ENCODE measurements at places on chromosomes 2 and 18.
A peak's percentile ranks its signal among the peaks of the same experiment; 100 is the strongest.

DNA sequence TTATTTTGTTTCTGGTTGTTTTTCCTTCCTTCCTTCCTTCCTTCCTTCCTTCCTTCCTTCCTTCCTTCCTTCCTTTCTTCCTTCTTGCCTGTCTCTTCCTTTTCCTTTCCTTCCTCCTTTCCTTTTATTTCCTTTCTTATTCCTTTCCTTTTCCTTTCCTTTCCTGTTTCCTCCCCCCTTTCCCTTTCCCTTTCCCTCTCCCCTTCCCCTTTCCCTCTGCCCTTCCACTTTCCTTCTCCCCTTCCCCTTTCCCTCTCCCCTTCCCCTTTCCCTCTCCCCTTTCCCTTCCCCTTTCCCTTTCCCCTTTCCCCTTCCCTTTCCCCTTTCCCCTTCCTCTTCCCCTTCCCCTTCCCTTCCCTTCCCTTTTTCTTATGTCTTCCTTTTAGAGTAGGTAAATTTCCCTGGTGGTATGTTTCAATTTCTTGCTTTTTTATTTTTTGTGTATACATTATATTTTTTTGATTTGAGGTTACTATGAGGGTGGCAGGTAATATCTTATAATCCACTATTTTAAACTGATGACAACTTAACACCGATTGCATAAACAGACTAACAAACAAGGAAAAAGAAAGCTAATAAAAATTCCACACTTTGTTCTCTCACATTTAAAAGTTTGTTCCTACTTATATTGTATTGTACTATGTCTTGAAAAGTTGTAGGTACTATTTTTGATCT, 311.0 kb upstream of the FSHR start:
- DNase-seq = no peak

DNA sequence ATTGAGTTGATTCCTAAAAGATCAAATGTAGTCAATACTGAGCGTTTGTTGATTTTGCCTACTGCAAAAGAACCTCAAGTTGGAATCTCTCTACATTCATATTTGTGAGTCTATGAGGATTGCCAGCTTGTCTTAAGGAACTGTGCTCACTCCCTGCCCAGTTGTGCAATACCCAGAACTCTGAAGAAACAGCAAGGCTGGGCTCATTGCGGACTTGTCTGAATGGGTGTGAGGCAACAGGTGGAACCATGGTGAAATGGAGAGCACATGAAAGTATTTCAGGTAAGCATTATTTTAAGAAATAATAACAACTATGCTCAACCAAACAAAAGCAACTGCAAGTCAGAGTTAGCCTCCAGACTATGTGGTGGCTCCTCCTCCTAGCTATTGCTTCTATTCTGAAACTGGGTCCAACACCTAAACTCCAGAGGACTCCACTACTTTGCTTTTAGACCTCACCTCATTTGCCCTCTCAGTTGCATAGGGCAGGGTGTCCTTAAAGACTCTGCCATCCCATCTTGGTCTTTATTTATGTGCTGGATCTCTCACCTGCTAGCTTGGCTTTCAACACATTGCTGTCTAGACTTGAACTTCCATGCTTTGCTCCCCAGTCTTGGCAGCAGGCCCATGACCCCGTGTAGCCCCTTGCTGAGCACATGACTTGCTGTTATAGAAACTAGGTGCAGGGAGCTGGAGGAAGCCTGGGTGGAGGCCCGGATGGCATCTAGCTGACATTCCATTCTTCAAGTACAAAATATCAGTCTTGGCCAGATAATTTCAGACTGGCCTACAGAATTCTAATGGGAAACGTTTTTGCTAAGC, 94.8 kb upstream of the ARL5A start:
- no peak for DNase-seq

GRCh38 chr2:192675681-192676080, 480.9 kb upstream of the TMEFF2 start:
- DNase-seq = no peak

GRCh38 chr18:37529863-37530262, 35.7 kb downstream of the CELF4 start:
- DNase-seq = no peak

DNA sequence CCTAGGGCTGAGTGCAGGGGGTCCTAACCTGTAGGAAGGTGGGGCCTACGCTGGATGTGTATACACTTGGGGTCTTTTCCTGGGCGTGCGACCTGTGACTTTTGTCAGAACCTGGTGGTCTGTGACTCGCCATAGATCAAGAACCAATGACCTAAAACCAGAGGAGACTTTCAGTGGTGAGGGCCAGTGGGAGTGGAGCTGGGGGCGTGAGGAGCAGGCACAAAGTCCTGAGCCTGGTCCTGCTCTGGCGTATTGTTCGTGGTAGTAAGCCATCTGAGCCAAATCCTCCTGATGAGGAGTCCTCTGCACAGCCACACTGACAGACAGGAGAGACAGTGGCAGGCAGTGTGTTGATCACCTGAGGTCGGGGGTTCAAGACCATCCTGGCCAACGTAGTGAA, 8.9 kb downstream of the INPP4A start:
- DNase-seq = no peak

- peak; percentile 93 for DNase-seq
These were observed at the start of gene EHD3 for GRCh38 chr2:31233741-31234682. Gene EHD3 (plus strand): TSS chr2:31234152. CDS start chr2:31234622, 470 bp downstream.

DNA sequence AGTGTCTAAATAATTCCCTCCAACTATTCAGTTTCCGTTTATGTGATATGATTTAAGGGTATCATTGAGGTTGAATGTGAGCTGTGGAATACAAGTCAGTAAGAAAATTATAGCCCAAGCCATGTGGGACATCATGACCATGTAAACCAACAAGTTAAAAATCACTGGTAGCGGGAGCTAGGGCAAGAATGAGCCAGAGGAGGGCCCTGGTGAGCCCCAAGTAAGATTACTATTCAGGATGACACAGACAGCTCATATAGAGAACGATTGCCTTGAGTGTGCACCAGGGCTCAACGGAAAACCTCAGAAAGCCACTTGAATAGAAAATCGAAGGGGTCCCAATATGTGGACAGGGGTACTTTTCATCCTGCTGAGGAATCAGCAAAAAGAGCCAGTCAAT, 87.8 kb upstream of the RBMS1 start:
- DNase-seq = no peak

DNA sequence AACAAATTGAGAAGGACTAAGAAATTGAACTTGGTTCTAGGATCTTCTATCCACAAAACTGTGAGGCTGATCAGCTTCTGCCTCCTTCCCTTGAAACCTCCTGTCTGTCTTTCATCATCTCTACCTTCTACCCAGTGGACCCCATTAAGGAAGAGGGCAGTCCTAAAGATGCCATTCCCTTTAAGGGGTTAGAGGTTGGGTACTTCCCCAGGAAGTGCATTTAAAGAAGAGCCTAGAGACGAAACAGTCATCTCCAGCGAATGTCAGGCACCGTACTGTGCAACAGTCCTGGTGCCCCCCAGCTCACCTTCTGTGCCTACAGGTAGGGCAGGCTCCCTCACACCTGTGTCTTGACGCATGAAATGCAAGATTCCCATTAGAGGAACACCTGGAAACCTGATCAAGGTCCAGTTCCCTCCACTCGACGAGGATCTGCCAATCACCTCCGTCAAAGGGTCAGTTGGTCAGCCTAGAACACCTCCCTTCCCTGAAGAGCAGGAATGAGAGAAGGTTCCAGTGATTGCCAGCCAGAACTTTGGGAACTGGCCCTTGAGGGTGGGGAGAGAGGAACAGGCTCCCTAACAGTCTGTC, 20.9 kb downstream of the LOXHD1 start:
- DNase-seq = no peak

DNA sequence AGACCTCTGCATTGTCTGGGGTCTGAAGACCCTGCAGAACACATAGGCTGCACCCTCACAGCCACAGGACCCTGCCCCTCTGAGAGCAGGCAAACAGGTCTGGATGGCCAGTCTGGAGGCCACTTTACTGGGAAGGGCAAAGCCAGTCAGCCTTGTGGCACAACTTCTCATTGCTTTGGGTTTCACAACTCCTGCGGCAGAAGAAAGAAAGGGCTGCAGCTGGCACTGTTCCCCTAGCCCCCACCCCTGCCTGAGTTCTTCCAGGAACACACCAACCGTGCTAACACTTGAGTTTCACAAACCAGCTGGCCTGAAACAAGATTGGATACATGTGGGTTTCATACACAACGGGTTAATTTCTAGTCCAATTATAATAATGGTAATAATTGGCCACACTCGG, 276.5 kb upstream of the MGAT5 start:
- DNase-seq = no peak

GRCh38 chr2:15166878-15167277, 394.3 kb downstream of the NBAS start:
- no peak for DNase-seq

DNA sequence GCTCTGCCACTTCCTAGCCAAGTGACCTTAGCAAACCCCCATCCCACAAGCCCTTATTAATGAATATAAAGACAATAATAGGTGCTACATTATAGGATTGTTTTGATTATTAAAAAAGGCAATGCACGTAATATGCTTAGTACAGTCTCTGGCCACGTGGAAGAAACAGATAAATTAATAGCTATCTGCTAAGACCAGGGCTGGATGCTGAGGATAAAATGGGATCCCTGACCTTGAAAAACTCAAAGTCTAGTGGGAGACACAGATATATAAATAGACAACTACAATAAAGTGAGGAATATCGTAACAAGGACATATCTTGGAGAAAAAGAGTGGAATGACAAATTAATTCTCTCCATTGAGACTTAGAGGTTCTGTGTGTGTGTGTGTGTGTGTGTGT, 29.9 kb upstream of the PARD3B start:
- no peak for DNase-seq

- no peak for DNase-seq
These were observed 435.0 kb upstream of the SPRED2 start for GRCh38 chr2:65867446-65867845.

Measured in NCI-H524 treated with DMSO at 0.1 percent for 48 hours (cell line).